ENCODE measurements at places on chromosomes 12 and 14.

GRCh38 chr12:39341179-39341578 lies 101.7 kb downstream of the KIF21A start:
- DNase-seq: no peak

GRCh38 chr14:69983317-69983716 lies 104.1 kb downstream of the SMOC1 start:
- no peak for DNase-seq

- peak; percentile 74 for DNase-seq
Observed at GRCh38 chr14:31206536-31207286, 882 bp downstream of the HECTD1 start.

DNA sequence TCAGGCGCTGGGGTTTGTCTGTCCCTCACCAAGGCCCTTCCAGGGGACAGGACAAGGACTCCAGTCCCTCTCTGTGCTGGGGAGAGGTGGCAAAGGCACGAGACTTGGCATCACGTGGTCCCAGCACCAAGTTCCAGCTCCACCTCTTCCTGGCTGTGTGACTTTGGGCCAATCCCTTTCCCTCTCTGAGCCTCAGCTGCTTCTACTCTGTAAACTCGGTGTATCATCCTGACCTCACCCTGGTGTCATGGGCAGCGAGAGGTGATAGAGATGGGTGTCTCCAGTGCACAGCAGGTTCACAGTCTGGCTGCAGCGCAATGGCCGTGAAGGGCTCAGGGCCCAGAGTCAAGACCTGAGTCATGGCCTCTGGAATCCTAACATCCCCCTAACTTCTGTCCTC lies 54.0 kb downstream of the MVK start:
- DNase-seq: no peak

GRCh38 chr14:57865403-57866198 lies at the start of gene SLC35F4:
Gene SLC35F4 (minus strand): TSS chr14:57866092.
- DNase-seq: no peak

DNA sequence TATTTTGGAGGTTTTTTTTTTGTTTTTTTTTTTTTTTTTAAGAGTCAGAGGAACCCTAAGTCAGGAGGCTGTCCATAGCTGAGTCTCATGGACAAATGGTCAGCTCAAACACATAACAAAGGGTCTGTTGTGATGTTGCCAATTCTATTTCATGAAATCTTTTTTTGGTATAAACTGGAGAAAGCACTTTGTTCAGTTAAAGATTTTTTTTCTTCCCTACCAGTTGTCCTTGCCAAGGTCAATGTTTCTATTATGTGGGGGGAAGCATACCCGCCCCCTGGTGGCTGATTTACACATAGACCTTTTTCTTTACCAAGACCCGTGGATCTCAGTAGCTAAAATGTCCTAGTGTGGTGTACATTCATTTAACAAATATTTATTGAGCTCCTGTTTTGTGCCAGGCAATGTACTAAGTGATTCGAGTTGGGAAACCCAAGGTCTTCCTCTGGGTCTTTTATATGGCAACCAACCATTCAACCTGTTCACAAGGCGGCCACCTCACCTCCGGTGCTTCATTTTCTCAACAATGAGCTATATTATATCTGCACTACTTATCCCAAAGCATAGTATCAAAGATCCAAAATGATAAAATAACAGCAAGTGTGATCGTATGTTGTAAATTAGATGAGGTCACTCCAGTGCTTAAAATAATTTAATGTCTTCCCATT lies 214.5 kb downstream of the PAH start:
- peak; percentile 9 for DNase-seq

GRCh38 chr12:89787763-89788162 lies 79.1 kb upstream of the ATP2B1 start:
- DNase-seq: no peak

DNA sequence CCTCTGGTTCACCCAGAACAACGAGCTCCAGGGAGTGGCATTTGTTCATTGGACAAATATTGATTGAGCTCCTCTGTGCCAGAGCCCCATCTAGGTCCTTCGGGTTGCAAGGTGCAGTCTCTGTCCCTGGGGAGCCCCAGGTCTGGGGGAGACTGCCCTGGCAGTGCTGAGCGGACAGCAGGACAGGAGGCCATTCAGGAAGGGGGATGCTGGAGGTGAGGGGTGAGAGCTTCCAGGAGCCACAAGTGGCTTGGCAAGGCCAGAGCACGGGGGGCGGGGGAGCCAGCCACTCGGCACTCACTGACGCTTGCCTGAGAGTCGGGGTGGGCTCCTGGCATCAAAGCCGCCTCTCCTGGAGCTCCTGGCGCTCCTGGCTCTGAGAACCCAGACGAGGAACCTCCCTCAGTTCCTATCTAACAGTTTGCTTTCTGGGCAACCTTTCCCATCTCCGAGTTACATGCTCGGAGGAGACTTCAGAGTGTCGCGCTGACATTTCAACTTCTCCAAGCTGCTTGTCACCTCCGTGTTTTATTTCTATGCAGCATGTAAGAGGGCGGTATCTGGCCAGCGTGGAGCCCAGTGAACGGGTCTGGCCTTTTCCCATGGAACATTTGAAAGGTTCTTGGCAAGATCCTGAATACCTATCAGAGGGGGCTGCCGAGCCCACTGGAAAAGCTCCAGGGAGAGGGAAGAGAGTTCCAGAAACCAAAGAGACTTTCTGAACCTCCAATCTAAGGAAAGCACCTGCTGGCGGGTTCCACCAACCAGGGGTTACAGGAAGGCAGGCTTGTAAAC lies 62.0 kb upstream of the BCL11B start:
- DNase-seq: no peak

GRCh38 chr14:37147310-37147880 lies 25.0 kb downstream of the SLC25A21 start:
- DNase-seq: no peak

DNA sequence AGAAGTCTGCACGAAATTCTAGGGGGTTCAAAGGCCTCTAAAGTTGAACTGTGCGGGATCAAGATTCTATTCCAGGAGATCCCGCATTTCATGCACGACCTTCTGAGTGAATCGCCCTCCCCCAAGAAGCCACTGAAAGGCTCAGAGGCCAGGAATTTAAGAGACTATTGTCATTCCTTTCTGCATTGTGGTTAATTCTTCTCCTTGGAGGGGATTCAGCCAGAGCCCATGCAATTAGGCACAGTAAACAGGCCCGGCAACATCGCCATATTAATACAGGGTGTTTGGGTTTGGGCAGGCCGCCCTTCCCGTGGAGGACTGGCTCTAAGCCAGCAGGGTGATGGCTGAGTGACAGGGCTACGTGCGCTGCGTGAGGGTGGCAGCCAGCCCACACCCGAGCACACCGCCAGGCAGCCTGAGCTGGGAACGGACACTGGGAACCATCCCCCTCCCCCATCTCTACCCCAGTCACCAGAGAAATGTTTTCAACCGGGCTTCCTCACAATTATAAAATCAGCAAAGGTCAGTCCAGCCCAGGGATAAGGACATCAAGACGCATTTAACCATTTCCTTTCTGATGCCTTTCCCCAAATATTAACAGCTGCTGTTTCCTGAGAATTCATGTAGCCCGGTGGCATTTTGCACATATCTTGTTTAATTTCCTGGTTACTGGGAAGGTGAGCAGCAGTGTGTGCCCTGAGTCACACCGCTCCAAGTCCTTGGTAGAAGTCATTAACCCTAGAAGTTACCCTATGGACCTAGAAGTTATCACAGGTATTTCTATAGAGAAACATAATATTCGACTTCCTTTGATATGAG lies 12.5 kb downstream of the EGLN3 start:
- DNase-seq: no peak

DNA sequence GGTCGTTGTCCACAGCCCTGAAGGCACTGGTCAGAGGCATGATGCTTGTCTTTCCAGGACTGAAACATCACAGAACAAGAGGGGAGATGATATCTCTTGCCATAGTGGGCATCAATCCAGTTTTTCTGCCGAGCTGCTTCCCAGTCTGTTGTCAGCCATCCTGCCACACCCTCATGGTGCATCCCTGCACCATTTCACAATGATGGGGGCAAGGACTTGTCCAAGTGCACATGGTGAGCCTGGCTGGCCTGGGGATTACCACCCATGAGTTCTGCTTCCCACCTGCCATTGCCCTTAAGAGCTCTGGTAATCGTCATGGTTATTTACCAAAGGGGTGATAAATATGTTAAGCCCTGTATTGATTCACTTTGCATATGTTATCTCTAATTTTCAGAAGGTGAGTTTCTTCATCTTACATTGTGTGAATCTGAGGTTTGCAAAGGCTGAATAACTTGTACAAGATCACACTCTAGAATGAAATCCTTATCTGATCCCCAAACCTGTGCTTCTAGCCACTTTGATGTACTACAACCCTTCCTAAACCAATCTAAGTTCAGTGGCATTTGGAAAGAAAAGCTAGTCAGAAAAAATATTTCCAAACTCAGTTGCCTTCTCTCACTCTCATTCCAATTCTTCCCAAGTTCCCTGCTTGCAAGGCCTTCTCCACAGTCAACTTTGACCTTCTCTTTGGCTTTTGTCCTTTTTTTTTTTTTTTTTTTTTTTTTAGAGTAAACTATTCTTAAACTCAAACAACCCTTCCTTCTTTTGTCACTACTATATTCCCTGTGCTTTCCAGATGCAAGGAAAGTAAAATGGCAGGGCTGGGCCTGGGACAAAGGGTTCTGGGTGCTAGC lies 2.3 kb downstream of the AVIL start:
- no peak for DNase-seq

- no peak for DNase-seq
Observed at GRCh38 chr12:26119391-26119989, 5.3 kb downstream of the BHLHE41 start.

DNA sequence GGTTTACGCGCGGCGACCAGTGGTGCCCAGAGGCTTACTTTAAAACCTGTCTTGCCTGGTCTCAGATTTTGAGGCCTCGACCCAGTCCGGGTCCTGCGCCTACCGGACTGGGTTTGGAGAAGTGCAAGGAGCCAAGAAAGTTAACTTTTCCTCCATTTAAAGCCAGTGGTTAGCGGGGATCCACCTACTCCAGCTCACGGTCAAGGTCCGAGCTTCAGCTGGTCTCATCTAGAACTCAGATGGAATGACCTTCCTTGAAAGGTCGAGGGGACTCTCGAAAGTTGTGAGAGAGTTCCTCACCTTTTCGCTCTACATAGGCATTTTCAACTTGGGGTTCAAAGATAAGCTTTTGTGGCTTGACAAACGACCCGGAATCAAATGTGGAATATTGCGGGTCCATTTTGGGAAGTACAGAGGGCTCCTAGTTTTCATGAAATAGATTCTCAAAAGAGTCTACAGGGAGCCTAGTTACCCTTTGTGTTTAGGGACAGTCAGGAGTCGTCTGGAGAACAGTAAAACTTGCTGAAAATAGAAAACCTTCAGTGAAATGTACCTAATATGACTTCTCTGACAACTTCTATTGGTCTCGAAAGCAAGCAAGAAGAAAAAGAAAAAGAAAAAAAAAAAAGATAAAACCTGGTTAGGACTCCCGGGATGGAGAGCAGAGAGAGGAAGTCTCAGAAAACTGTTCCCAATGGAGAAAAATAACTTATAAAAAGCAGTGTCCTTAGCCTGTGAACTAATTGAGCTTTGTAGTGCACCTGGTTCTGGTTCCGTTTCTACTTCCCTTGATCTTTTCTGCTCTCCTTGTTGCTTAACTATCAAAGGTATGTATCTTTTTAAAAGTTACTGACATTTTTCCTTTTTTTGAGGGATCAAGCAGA lies 1.4 kb downstream of the KCNMB4 start:
- DNase-seq: no peak

DNA sequence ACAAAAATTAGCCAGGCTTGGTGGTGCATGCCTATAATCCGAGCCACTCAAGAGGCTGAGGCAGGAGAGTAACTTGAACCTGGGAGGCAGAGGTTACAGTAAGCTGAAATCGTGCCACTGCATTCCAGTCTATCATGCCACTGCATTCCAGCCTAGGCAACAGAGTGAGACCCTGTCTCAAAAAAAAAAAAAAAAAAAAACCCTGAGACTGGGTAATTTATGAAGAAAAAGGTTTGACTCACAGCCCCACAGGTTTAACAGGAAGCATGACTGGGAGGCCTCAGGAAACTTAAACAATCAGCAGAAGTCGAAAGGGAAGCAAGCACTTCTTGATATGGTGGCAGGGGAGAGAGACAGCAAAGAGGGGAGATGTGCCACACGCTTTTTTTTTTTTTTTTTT lies 123.2 kb downstream of the GXYLT1 start:
- no peak for DNase-seq

DNA sequence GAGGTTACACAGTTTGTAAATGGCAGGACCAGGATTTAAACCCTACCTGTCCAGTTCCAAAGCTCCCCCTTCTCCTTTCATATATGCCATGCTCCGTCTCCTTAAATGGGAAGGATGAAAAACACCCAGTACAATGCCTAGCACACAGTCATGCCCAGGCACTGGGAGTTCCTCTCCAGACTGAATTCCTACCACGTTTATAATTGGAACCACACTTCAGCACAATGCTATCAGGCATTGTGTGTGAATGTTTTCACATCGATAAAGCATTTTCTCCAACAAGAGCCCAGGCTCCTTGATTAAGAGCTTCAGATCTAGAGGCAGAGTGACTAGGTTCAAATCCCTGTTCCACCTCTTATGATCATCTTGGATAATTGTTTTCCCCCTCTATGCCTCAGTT lies 2.7 kb upstream of the NUAK1 start:
- no peak for DNase-seq

GRCh38 chr12:47715393-47715876 lies 9.6 kb upstream of the RPAP3 start:
- DNase-seq: peak; percentile 77

- peak; percentile 62 for DNase-seq
Observed at GRCh38 chr12:11653215-11653753, 3.8 kb downstream of the ETV6 start.

DNA sequence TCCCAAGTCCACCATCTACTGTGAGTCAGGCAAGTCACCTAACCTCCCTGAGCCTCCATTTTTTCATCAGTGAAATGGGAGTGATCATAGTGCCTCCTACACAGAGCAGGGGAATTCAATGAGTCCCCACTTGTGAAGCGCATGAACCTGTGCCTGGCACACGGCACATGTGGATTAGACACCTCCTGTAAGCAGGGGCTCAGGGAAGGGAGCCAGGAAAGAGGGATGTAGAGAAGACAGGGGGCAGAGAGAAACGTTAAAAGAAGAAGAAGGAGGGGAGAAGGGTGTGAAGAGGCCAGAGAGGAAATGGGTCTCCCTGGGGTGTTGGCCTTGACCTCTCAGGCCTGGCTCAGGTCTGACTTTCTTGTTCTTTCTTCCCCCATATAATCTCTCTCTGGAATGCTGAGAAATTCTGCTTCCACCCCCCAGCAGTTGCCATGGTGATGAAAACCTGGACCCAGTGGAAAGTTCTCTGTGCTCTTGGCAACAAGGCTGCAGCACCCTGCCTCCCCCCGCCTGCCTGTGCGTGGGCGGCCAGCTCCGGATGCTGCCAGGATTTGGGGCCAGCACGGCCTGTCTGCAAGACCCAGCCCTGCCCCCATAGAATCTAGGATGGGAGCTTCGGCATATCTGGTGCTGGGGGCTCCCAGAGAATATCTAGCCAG lies 94.5 kb downstream of the CALM1 start:
- no peak for DNase-seq

GRCh38 chr12:83102499-83102898 lies 415.8 kb downstream of the TMTC2 start:
- DNase-seq: no peak

GRCh38 chr12:50984586-50985298 lies 32.4 kb downstream of the HIGD1C start:
- no peak for DNase-seq

Measured in activated naive CD4-positive, alpha-beta T cell treated with Interleukin-2 at 50 U/mL for 16 hours (primary cell).